ENCODE measurements at places on chromosomes 5 and 9. TPM values are rescaled to one million over a fixed set of nuclear protein-coding genes. Genes with fewer than 3 reads are reported as not detected.

DNA sequence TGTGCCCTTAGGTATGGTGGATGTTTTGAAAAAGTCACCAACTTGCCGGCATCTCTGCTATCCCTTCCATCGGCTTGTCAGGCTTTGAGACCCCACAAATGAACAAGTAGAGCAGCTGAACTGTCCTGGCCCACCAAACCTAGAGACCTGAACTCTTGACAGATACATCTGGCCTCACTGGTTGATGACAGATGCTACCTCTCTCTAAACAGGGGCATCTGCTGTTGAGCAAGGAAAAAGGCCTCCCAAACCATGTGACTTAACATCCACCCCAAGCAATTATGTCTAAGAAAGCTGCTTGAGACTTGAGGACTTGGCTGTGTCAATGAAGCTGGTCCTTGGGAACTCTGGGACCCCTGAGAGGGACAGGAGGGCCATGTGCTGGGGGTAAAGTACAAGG lies 2.3 kb downstream of the CCNI2 start:
- H3K4me3 ChIP-seq: no peak overlapping the region
- no peak overlapping the region for H3K27ac ChIP-seq
- peak; percentile 26 for DNase-seq
- H3K4me1 ChIP-seq: no peaks in the 10 kb centered on the region
- peaks cover 23% of the 10 kb centered on the region for H3K27me3 ChIP-seq

- H3K36me3 ChIP-seq: peaks cover 5% of the 10 kb centered on the region
- H3K4me3 ChIP-seq: peak overlapping the region; percentile 91
- H3K27me3 ChIP-seq: peaks cover 9% of the 10 kb centered on the region
- no peak for DNase-seq
Measured at GRCh38 chr5:173329491-173330337, 1.5 kb upstream of the STC2 start.

DNA sequence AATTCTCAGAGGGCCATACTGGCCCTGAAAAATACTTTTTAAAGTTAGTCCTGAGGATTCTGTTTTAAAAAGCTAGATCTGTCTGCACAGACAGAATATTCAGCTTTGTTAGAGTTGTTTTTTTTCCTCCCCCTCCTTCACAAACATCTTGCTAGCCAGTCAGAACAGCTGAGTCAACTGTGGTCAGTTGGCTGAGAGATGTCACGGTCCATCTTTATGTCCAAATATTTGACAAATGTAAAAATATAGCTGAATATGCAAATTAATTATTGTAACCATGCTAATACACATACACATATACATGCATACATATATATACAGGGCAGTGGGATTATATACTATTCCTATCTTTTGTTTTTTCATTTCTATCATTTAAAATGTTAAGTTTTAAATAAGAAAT lies 33.9 kb downstream of the UNC13B start:
- no peaks in the 10 kb centered on the region for H3K36me3 ChIP-seq
- DNase-seq: no peak
- no peaks in the 10 kb centered on the region for H3K27me3 ChIP-seq
- H3K4me1 ChIP-seq: no peaks in the 10 kb centered on the region
- H3K4me3 ChIP-seq: no peak overlapping the region
- no peak overlapping the region for H3K27ac ChIP-seq

DNA sequence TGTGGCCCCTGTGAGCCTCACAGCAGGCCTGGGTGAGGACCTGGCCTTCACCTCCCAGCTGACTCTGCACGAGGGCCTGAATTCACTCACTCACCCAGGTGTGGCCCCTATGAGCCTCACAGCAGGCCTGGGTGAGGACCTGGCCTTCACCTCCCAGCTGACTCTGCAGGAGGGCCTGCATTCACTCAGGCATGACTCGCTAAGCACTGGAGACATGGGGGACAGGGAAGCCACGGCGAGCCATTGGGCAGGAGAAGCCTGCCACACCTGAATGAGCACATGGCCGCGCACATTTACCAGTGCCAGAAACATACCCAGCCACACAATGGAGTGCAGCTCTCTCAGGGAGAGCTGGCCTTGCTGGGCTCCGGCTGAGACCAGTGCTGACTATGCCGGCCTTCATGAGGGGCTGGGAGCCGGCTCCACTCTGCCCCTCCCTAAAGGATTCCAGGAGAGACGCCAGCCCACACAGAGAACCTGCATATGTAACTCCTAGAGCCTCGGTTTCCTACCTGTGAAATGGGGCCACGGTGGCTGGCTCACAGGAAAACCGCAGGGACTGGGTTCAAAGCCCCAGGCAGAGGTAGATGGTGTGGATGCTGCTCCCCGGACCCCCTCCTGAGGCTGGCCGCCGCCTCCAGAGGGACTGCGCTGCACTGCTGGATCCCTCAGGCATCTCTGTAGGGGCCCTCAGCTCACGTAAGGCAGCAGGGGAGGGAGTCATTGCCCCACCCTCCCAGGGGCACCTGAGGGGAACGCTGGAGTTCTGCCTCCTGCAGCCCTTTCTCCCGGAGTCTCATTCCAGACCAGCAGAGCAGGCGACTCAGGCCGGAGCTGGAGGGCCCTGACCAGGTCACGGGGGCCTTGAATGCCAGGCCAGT lies 7.2 kb downstream of the ADAMTS2 start:
- H3K27me3 ChIP-seq: peaks cover 15% of the 10 kb centered on the region
- DNase-seq: no peak
- H3K4me1 ChIP-seq: peaks cover under 1% of the 10 kb centered on the region
- H3K27ac ChIP-seq: no peak overlapping the region

Gene AKNA
- total RNA-seq: 27.4 TPM

Gene TTC23L
- total RNA-seq: 1.2 TPM
